Hepatocyte (in vitro differentiated cells): ENCODE measurements at places on chromosomes 12 and 14.

DNA sequence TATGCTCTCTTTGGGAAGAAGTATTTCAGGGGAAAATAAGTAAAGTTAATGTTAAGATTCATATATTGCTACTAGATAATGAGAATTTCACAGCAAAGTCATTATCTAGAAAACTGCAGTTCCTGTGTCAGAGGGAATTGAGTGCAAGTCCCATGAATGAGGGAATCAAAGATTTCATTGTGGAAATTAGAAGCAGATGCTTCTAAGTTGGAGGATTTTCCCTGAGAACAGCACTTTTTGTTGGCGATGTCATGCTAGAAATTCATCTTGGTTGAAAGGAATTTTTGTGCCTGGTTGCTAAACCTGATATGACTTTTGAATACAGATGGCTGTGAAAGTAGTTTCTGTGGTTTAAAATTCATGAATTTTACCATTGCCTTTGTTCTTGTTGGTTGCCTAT is 25.6 kb downstream of the FRMD6 start:
- no peak for DNase-seq

- no peak for DNase-seq
Observed at GRCh38 chr14:54646626-54647025, 79.7 kb downstream of the SAMD4A start.

- DNase-seq: peak; percentile 70
Observed at GRCh38 chr12:128259556-128260070, 7.4 kb upstream of the TMEM132C start.

- DNase-seq: no peak
Observed at GRCh38 chr12:116177017-116177416, 100.5 kb downstream of the MED13L start.
